ENCODE measurements at places on chromosomes 5 and 9. TPM values are rescaled to one million over a fixed set of nuclear protein-coding genes. Genes with fewer than 3 reads are reported as not detected.
A peak's percentile ranks its signal among the peaks of the same experiment; 100 is the strongest.

GRCh38 chr5:134175921-134176510, 734 bp downstream of the SKP1 start:
- DNase-seq = no peak

CYLC2 gene
- not detected for total RNA-seq

- DNase-seq = no peak
Measured at GRCh38 chr5:146671561-146672295, 155.7 kb upstream of the GPR151 start.

DNA sequence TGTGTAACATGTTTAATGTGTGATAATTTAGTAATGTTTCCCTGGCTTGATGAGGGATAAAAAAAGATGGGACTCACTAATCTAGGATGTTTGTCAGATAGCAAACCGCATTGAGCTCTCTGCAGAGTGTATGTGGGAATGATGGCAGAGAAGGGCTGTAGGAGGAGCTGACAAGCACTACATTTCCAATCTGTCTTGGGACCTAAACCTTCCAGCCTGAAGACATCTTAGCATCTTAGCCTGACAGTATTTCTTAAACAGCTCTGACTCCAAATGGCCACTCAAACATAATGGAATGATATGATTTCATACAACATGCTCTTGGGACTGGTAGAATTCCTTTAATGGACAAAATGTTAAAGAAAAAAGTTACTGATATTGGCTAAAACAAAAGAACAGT, 116.7 kb downstream of the PPP2R2B start:
- no peak for DNase-seq

DNA sequence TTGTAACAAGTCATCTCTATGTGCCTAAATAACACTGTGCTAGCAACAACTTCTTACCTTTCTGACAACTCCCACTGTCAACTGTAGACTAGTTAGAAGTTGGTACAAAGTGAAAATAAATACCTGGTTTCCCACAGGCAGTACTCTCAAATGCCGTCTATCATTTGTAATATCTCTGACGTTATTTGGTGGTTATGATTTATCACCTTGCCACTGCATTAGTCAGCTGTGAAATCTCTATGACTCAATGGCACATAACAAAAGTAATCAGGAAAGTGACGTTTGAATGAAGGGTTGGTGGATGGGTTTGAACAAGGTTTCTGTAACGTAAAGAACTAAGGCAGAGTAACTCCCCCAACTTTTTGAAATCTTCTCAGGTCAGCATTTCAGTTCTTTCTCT, 592.3 kb downstream of the MAT2B start:
- peak; percentile 67 for DNase-seq

ANKRD33B gene
- 14.9 TPM for total RNA-seq

DNA sequence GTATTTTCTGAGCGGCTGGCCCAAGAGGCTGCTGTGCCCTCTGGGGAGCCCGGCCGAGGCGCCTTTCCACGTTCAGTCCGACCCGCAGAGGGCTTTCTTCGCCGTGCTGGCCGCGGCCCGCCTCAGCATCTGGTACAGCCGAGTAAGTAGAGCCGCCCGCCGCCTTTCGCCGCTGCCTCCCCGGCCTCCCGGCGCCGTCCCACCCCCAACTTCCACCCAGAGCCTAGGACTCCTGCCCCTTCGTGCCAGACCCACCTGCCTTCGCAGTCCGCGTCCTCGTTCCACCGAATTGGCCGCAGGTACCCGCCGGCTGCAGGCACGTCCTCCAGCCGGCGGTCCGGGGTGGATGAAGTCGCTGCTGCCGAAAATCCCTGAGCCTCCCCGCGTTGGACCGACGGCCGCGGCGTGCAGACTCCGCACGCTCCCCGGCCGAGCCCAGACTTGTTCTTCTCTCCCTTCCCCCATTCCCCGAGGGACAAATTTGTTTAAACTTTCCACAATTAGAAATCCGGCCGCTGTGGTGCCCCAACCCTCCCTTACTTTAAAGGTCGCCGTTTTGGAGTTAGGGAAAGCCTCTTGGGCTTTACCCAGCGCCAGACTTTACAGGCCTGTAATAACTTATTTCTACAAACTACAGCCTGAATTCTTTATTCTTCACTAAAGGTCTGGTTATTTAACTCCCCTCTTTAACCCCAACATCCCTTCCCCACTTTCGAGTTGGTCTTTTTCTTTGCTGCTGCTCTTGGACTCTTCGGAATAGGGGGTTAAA, 589 bp downstream of the RIC1 start:
- DNase-seq = peak; percentile 4

OR13J1 gene
- not detected for total RNA-seq

DNA sequence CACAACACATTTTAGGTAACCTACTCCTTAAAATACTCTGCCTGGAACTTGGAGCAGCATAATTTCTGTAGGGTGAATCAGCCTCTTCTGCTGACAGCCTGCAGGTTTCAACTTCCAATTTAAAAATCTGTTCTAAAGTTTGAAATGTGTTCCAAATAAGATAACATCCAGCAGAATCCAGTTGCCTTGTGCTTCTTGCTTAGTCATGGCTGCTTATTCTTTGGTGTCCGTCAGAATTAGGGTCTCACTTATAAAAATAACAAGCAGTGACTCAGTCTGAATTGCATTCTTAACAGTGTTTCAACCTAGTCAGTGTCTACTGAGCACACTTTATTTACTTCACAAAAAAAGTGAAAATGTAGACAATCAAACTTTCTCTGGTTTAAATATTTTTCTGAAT, 3.7 kb downstream of the CDH6 start:
- peak; percentile 22 for DNase-seq

DNA sequence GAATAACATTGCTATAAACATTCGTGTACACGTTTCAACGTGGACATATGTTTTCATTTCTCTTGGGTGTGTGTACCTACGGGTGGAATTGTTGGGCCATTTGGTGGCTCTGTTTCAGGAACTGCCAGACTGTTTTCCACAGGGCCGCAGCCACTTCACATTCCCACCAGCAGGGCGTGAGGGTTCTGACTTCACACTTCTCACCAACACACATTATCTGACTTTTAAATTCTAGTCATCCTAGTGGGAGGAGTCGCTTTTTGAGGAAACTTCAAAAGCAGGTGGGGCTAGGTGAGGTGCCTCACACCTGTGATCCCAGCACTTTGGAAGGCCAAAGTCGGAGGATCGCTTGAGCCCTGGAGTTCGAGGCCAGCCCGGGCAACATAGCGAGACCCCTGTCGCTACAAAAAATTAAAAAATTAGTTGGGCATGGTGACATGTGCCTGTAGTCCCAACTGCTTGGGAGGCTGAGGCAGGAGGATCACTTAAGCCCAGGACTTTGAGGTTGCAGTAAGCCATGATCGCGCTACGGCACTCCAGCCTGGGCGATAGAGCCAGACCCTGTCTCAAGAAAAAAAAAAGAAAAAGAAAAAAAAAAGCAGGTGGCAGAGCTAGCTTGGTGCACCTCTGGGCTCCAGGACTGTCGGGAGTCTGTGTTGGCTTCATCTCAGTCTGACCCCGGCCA, 28.5 kb downstream of the TSPAN17 start:
- DNase-seq = peak; percentile 46

DNA sequence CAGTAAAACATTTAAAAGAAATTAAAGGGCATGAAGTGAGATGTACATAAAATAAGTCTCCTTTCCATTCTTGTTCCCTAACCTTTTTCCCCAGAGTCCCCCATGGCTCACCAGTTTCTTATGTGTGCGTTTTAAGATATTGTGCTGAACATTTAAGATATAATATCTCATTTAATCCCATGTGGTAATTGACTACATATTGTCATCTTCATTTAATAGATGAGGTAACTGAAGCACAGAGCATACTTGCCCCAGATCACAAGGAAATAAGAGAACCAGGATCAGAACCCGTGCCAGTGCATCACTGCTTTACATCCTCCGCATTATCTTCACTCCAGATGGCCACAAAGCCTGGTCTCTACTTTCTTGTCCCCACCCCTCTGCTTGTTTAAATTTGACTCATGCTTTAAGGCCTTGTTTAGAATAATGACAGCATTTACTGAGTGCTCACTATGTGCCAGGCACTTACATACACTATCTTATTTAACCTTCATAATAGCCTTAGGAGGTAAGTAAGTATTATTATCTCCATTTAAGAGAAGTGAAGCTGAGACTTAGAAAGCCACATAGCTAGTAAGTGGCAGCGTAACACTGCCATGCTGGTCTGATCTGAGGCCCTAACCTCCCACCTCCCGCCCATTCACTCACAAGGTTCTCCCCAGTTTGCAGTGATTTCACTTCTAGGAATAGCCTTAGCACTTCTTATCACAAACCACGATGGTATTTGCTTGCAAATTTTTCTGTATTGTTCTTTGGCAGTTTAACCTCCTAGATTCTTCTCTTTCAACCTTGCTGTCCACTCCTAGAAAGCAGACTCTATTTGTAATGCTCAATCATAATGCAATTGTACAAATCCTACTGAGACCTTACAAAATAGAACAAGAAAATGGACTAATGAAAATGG, 78.4 kb upstream of the IL6ST start:
- no peak for DNase-seq

ANKRD20A1 gene
- total RNA-seq = 0.07 TPM

DNA sequence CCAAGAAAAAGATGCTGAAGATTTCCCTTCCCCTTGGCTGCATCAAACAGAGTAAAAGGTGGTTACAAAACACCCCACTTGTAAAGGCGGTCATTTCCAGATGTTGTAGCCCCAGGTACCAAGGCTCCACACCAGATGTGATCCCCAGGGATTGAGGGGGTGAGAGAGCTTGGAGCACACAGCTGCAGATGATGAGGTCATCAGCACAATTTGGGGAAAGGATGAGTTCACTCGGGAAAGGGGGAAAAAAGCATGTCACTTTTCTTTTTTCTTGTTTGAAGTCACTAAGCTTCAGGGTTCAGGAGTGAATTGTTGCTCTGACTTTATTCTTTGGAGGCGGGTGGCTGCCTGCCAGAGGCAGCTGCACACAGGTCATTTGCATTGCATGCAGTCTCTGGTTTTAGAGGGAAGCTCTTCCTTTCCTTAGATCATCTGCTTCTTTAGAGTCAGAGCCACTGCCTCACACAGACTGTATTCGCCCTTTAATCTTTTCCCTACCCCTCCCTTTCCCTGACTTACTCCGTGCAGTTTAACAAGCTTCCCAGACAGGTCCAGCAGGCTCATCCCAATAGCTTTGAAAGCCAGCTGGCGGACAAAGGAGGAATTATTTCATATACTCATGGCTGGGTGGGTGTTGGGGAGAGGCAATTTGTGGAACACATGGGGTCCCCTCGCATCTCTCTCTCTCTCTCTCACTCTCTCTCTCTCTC, 409.3 kb upstream of the SLC24A2 start:
- peak; percentile 65 for DNase-seq

HTR1A gene
- total RNA-seq = not detected

GRCh38 chr9:34362614-34363214, 14.0 kb downstream of the MYORG start:
- no peak for DNase-seq

- no peak for DNase-seq
Measured at GRCh38 chr5:192970-193831, 1.9 kb downstream of the LRRC14B start.

DNA sequence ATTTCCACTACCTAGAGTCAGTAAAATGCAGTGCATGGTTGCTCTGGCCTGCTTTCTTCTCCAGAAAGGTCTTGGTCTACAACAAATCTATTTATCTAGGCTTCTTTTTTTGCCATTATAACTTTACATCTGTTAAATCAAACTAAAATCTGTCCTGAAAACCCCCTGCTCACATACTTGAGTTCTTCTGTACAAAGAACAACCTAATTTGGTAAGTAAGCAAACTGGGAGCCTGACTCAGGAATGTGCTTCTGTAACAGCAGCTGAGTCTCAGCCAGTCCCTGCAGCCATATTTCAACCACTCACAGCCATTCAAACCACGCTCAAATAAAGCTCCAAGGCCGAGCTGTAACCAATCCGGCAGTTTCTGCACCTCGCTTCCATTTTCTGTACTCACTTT, 95.8 kb downstream of the PLPP1 start:
- DNase-seq = peak; percentile 4

DNA sequence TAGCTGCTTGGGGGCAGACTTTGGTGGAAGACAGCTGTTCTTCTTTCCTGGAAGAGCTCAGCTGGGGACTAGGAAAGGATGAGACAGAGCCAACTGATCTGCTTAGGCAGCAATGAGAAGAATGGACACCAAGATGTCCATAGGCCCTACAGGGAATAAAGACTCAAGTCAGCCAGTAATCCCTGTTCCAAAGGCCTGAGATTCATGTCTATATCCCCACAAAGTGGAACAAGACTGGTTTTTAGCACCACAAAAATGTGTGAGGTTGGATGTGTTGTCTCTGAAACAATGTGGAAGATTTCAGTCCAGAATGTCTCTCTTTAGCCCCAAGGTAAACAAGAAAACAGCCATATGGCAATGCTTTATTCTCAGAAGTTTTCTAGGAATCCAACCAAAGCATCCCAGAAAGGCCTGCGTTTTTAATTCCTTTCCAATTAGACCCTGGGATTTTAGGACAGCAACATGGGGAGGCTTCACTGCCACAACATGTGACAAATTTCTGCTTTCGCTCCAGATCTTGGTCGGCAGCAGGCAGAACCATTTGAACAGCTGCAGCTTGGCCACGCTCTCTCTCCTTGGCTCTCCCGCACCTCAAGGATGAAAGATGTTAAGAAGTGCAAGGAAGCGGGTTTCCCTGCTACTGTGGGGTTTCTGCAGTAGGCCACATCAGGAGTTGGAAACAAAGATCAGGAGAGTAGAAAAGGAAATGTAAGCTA, 245.1 kb downstream of the FSTL4 start:
- DNase-seq = no peak

DNA sequence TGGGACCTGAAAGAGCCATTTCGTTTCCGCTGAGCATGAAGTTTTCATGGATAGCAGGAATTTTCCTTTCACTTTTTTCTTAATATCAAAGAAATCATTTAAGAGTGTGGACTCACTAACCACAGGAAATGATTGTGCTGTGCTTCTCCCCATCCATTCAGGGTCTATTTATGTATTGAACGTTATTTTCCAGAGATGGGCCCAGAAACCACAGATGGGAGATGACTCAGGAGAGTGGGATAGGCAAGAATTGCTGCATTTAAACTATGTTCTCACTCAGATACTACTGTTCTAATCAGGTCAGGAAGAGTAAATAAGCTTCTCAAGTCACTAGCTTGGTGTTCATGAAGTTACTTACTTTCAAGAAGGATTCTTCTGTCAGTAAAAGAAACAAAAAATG, 763.8 kb downstream of the DTWD2 start:
- DNase-seq = no peak

Measured in PC-3 (cell line).